GM12891 (cell line): ENCODE measurements at places on chromosomes 11 and 22.

DNA sequence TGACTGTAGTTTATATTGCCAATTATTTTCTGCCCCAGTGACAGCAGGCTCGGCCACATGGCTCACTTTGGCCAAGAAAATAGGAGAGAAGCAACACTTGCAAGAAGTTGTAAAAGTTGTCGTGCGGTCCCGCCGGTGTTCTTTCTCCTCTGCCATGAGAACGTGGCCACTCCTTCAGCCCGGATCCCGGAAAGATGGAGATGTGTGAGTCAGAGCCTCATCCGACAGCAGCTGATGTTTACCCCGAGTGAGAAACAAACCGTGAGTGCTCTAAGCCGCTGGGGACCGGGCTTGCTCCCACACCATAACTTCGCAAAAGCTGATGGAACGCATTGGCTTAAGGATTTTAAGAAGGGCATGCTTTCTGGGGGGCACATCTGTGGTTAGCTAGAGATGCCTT, 157.0 kb downstream of the CACNA1I start:
- DNase-seq = no peak

DNA sequence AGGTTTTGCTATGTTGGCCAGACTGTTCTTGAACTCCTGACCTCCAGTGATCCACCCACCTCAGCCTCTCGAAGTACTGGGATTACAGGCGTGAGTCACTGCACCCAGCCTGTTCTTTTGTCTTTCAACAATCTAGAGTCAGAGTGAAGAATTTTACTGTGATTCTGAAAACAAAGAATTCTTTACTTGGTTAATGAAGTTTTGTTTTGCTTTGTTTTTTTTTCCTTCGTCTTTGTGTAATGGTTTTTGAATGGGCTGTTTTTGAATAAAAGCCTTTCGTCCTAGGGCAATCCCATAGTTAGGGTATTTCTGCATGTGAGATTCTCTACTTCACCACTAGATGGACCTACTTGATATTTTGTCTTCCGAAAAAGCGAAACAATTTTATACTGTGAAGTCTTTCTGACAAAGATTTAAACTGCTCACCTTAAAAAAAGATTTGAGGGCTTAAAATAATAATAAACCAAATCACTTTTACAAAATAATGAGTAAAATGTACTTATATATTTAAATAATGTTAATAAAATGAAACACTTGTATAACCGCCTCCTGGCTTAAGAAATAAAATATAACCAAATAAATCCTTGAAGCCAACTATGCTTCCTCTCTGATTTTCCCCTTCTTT, 43.4 kb upstream of the SC5D start:
- peak; percentile 26 for DNase-seq

DNA sequence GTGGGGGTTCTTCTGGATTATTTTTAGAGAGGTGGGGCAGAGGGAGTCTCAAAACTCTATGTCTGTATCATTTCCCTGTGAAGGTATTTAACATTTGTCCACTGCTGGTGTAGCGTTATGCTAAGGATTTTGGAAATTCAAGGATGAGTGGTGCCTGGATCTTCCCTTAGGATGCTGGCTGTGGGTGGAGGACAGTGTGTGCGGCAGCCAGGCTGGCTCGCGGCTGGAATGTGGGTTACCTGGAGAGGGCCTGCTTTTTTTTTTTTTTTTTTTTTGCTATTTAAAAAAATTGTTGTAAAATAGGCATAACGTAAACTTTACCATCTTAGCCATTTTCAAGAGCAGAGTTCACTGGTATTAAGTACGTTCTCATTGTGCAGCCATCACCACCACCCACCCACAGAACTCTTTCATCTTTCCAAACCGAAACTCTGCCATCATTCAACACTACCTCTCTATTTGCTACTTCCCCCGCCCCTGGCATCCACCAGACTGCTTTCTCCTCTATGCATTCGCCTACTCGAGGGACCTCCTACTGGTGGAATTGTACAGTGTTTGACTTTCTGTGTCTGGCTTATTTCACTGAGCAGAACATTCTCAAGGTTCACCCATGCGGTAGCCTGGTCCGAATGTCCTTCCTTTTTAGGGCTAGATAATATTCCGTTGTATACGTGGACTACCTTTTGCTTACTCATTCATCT, 67.1 kb downstream of the PARVB start:
- DNase-seq = no peak

DNA sequence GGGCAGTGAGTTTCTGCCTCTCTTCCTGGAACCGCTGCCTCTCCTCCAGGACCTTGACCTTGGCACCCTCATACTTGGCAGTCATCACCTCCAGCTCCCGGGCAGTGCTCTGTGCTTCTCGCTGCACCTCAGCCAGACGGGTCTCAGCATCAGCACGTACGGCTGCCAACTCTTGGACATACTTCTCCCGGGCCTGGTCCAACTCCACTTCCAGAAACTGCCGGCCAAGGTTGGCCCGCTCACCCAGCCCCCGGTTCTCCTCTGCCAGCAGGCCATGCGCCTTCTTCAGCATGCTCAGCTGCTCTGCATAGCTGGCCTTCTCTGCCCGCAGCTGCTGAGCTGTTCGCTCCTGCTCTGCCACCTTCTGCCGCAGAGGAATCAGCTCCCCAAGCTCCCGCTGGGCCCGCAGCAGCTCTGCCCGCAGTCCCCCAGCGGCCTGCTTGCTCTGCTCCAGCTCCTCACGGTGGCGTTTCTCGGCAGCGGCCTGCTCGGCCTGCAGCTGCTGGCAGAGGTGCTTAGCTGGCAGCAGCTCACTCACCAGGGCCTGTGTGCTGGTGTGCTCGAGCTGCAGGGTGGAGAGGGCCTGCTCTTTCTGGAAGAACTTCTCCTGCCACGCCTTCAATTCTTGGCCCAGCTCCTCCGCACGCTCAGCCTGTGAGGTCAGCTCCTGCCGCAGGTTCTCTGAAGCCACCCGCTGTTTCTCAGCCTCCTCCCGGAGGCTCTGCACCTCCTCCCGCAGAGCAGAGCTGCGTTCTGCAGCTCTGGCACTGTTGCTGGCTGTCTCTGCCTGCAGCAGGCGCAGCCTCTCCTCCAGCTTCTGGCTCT, 14.4 kb downstream of the IL18BP start:
- no peak for DNase-seq

- DNase-seq = no peak
These were observed 48.0 kb upstream of the C11orf87 start for GRCh38 chr11:109374032-109374431.

GRCh38 chr11:20501971-20502370, 97.4 kb upstream of the SLC6A5 start:
- no peak for DNase-seq

DNA sequence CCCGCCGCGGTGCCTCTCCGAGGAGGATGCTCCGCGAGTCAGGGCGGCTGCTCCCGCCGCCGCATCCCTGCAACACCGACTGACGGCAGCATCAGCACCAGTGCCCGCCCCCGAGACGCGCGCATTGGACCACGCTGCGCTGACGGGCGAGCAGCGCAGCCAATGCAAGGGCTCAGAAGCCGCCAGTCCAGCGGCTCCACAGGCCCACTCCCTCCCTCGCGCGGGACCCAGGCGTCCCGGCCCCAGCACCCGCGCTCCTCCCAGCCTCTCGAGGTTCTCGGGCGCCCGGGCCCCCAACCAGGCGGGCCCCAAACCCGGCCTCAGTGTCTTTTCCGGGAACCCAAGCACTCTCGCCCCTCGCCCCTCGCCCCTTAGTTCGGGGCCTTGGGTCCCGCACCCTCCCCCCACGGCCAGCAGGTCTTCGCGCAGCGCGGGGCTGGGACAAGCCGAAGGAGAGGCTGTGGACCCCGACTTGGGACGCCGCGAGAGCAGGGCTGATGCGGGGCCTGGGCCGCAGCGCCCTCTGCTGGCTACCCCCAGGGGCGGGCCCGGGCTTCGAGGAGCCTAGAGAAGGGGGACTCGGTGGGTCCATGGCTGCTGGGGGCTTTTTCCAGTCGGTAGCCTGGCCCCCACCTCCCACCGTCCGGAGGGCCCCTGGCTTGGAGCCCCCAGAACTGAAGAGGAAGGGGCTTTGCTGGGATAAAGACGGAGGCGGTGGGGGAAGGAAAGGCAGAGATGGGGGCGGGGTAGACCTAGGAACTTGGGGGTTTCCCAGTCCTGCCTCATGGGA, at the start of gene NRXN2:
Gene NRXN2, minus strand, starts transcription at position 81 of the 790 bp plus-strand sequence. CDS start 9,498 bp downstream, outside the sequence.
- DNase-seq = peak; percentile 99
